C1 segment of cervical spinal cord (tissue), 14 donors: ENCODE measurements at places on chromosomes 2 and 18.

DNA sequence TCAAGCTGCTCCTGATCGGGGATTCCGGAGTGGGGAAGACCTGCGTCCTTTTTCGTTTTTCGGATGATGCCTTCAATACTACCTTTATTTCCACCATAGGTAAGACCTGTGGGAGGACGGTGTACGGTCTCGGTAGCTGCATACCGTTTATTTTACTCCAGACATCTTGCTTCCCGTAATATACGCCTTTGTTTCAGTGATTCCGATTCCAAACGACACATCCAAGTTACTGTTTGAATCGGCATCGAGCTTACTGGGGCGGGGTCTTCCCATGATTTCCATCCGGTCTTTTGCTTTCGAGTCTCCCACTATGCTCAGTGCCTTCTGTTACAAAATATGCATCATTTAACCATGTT, 731 bp downstream of the RAB10 start:
- DNase-seq = no peak

DNA sequence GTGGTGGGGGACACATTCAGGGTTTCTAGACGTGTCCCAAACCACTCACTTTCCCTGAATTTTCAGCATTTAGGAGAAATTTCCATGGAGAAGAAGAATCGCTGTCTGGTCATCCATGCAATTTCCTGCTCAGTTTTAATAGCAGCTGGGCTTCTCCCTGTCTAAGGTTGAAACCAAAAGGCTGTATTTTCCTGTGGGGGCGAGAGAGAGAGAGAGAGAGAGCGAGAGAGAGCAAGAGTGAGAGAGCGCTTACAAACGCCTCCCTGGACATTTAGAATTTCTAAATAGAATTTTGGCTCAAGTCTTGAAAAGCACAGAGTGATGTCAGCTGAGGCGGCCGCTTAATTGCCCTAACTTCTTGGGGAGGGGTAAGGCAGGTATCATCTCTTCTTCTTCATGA, 110.8 kb downstream of the SETBP1 start:
- no peak for DNase-seq

GRCh38 chr2:121245913-121246312, 39.1 kb downstream of the TFCP2L1 start:
- no peak for DNase-seq

GRCh38 chr2:41886757-41887156, 161.1 kb upstream of the PKDCC start:
- DNase-seq = no peak

GRCh38 chr2:133509777-133510176, 58.5 kb downstream of the NCKAP5 start:
- no peak for DNase-seq

GRCh38 chr2:163878718-163879117, 142.9 kb upstream of the FIGN start:
- no peak for DNase-seq

GRCh38 chr2:3902131-3902530, 198.8 kb downstream of the DCDC2C start:
- no peak for DNase-seq

DNA sequence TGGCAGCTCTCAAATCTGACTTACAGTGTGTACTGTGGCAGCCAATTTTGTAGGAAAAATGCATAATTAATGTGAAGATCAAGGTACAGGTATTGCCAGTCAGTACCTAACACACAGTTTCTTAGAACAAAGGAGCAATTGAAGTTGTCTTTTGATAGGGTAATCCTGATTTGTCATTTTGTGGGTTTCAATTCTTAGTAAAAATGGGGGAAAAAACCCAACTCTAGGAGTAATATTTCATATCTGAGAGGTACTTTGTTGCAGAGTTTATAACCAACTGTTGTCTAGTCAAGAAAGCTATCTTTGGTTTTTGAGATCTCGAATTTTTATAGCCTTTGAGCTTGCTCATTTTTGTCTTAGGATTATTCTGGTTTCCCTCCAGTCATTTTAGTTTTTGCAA, 16.1 kb downstream of the SPATS2L start:
- no peak for DNase-seq

DNA sequence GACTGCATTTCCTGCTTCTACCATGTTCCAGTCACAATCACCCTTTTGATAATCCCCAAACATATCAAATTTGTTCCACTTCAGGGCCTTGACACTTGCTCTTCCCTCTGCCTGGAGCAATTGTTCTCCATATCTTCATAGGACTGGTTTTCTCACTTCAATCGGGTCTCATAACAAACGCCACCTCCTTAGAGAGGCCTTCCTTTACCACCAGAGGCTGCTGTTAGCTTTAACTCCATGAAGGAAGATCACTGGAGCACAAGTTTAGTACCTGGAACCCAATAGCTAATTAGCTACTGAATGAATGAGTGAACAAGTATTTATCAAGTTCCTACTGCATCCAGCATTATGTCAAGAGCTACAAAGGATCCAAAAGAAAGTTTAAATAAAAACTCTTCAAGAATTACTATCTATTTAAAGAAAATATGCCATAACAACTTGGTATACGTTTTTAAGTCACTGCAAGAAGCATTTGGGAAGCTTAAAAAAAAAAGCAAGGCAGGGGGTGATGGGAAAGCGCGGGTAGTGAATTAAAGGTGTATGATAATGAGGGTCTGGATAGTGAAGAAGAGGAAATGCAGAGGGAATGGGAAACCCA, 58.8 kb downstream of the BAZ2B start:
- no peak for DNase-seq

DNA sequence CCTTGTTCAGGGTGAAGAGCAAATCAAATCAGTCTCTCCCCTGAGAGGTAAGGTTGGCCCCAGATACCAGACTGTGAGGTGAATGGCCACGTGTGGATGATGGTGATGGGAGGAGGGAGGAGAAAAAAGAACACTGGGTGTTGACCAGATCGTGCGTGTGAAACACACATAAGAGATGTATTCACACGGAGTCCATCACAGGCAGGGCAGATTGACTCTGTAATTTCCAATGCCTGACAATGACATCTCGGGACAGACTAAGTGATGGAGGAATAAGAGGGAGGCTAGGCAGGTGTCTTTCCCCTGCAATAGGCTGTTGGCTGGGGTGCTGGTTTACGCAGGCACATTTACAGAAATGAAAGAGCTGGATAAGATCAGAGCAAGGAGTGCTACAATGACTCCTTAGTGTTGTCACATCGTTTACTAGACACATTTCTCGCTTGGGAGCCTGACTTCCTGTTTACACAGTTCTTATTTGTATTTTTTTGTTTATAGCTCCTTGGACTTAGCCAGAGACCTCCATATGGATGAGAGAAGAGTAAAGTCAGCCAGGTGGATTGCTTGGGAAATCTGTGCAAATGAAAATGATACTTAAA, 43.1 kb downstream of the CPO start:
- peak; percentile 13 for DNase-seq
